Renal cortical epithelial cell (primary cell): ENCODE measurements at places on chromosomes 11 and 22.

DNA sequence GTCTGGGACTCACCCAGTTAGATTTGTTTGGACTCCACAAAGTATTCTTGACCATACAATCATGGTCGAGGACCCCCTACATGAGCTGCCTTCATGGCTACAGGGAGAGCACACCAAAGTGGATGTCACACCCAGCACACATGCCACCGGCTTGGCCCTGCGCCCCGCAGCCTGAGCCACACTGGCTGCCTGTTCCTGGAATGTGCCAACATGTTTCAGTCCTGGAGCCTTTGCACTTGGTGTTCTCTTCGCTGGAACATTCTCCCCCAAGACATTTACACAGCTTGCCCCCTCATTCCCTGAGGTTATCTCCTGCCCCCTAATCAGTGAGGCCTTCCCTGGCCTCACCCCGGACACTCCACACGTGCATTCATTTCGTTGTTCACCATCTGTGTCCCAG lies 46.0 kb downstream of the PPARA start:
- no peak for DNase-seq

DNA sequence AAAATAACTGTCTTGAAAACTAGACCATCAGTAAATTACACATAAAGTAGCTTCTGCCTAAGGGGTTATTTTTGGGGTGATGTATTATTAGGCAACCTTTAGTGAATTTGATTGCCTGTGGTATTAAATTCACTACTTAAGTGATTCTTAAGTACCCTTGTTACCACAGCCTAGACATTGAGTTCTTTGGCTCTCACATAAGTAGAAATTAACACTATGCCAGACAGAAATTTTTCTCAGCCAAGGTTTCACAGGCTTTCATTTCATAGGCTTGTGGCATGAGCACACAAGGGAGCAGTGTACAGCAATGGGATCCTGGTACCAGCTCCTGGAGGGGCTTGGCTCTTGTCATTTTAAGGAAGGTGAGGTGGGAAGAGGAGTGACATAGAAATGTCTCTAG lies 218.5 kb downstream of the AASDHPPT start:
- no peak for DNase-seq

- no peak for DNase-seq
Measured at GRCh38 chr11:23944923-23945322, 551.9 kb upstream of the LUZP2 start.

- no peak for DNase-seq
Measured at GRCh38 chr11:43585877-43586608, 94.5 kb upstream of the HSD17B12 start.

DNA sequence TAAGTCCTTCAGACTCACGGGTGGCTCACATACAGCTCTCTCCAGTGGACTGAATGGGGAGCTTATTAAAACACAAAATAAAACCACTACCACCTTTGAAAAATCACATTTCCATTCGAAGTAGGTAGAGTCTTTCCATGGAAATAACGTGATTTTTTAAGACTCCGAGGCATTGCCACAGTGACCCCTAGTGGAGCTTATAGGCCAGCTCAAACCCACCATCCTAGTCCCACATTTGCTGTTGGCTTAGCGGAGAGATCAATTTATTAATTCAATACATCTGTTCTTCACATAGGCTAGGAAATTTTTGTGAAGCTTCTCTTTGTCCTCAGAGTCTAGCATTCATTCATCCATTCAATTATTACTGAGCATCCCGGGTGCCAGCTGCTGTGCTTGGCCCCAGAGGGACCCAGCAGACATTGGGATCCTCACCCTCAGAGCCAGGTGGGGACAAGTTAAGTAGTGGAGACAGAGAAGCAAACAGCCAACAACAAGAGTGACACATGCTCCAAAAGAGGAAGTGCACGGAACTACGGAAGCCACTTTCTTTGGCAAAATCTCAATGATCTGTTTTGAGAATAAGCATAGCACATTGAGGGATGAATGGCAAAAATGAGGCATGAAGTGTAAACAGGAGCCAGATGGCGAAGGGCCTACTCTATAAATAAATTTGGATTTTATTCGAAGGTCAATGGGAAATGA lies 10.2 kb upstream of the P4HA3 start:
- DNase-seq: peak; percentile 21

DNA sequence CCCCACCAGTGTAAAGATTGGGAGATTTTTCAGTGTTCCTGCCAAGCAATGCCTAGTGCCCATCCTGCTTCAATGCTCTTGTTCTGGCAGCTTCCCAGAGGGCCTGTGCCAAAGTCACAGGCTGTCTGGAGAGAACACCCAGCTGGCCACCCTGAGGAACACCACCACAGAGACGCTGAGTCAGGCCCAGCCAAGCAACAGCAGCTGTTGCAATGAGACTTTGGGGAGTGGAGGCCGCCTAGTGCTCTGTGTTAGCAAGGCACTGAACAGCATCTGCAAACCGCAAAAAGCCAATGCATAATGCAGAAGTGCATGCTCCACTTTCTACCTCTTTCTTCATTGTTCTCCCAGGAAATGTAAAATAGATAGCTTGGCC lies 168.1 kb downstream of the NXPE2 start:
- DNase-seq: no peak

DNA sequence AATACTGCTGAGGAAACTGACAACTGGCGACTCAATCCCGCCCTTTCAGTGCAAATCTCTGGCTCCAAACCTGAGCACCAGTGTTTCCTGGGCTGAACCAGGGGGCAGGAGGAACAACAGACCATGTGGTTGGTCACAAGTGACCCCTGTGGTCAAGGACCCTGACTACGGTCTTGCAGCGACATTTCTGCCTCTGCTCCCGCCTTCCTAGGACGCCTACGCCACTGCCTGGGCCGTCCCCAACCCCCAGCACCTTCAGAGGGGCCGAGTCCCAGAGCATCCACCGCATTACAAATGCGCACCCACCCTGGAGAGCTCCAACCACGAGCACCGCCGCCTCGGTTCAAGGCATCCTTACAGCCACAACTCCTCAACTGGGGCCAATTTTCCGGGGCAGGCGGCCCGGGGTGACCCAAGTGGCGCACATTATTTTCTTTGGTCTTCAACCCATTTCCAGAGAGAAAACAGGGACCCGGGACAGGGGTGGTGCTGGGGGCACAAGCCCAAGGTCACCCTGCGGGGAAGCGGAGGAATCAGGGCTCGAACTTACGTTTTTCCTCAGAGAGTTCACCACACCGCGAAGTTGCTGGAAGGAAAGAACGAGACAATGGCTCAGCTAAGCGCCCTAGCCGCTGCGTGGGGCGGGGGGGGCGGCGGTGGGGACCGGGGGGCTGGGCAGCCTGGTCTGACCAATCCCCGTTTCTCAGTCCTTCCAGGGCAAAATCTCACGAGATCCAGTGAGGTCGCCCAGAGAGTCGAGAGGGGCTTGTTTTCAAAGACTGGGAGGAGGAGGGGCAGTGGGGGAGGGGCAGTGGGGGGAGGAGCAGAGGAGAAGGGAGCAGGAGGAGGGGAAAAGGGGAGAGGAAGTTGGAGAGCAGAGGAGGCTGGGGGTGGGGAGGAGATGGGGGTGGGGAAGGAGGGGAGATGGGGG lies 1.8 kb downstream of the PRAME start:
- no peak for DNase-seq

DNA sequence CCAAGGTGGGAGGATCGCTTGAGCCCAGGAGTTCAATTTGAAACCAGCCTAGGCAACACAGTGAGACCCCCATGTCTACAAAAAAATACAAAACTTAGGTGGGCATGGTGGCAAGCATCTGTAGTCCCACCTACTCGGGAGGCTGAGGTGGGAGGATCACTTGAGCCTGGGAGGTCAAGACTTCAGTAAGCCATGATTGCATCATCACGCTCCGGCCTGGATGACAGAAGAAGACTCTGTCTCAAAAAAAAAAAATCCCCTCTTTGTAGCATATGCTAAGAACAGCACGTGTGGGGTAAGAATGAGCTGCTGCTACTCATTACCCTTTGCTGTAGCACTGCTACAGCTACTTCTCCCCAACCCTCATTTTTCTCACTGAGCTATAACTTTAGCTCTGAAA lies 14.5 kb downstream of the UBE4A start:
- no peak for DNase-seq

- no peak for DNase-seq
Measured at GRCh38 chr11:65883786-65884715, 4.2 kb downstream of the FIBP start.

DNA sequence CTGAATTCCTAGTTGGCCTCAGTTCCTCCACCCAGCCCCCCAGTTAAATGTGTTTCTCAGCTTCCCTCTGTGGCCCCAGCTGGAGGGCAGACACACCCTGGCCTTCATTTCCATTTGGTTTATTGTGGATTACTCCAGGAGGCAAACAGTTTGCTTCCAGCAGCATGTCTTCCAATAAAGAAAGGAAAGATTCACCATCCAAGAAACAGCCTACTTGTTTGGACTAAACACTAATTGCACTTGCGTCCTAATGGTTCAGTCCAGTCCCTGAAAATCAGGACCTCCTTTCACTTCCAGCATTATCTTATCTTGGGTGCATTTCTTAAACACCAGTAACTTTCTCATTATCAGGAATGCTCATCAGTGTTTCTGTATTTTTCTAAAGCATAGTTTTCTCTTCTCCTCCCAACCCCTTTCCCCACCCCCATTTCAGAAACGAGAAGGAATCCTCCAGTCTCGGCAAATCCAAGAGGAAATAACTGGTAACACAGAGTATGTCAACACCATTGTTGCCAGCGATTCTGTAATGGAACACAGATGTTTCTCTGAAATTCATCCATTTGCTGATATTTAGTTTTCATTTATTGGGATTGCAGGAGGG lies 130.9 kb downstream of the PARVA start:
- no peak for DNase-seq

DNA sequence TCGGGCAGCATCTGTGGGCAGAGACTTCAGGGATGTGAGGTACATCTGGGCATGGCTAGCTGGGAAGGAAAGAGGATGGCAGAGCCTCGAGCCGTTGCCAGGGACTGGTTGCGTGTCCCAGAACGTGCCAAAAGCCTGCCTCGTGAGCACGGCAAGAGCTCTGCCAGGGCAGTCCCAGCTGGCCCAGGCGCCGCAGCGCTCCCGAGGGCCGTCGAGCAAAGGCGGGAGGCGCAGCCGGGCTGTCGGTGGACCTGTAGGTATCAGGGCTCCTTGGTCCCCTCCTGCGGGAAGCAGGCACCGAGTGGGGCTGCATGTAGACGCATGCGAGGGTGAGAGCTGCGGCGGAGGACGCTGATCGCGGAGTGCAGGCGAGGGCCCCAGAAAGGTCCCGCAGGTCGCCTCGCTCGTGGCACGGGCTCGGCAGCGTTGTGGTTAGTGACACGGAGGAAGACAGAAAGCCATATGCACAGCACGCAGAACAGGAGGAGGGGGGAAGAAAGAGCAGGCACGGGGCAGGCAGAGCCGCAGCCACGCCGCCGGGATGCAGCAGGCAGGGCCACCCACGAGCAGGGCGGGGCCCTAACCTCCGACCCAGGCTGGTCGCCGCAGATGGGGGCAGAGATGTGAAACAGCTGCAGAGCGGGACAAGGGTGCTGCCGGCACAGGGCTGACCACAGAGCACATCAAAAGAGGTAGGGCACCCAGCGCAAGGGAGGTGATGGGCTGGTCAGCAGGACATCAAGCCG lies 18.0 kb downstream of the LSP1 start:
- no peak for DNase-seq

- DNase-seq: no peak
Measured at GRCh38 chr11:88266919-88267318, 70.6 kb downstream of the CTSC start.

GRCh38 chr11:64339754-64340408 lies at the start of gene CCDC88B:
CCDC88B (plus strand) TSS chr11:64340204; CDS start chr11:64340267, 63 bp downstream.
- DNase-seq: no peak

GRCh38 chr11:19658344-19658743 lies 54.3 kb upstream of the NAV2 start:
- peak; percentile 16 for DNase-seq

GRCh38 chr11:43649501-43649900 lies 31.0 kb upstream of the HSD17B12 start:
- DNase-seq: no peak

DNA sequence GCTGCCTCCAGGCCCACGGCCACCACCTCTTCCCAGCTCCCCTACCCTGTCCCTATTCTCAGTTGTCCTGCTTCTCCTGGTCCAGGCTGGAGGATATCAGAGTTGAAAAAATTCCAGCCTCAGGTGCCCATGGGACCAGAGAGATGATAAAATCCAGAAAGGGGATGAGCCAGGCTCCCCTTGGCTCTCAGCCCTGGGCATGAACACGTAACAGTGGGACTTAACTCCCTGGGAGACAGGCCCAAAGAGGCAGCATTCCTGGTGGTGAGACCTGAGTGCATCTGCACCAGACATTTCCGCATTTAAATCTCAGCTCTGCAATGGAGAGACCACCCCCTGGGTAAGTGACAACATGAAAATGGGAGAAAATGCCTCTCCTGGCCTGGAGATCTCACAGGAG lies 10.4 kb upstream of the SLC39A13 start:
- no peak for DNase-seq

- peak; percentile 99 for DNase-seq
Measured at GRCh38 chr11:69541501-69542313, 60.2 kb downstream of the LINC01488 start.

GRCh38 chr11:93608364-93608763 lies 53.1 kb upstream of the CEP295 start:
- no peak for DNase-seq

GRCh38 chr11:77672264-77672663 lies 34.7 kb upstream of the CLNS1A start:
- peak; percentile 79 for DNase-seq

DNA sequence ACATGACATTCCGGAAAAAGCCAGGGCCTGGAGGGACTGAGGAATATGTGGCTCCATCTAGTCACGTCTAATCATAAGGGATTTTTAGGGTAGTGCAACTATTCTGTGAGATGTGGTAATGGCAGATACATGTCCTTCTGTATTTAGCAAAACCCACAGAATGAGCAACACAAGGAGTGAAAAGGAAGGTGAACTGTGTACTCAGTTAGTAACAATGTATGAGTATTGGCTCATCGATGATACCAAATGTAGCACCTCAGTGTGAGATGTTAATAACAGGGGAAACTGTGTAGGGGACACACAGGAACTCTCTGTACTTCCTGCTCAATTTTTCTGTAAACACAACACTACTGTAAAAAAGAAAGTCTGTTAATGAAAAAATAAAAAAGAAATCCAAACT lies 42.0 kb upstream of the CARS1 start:
- DNase-seq: no peak

DNA sequence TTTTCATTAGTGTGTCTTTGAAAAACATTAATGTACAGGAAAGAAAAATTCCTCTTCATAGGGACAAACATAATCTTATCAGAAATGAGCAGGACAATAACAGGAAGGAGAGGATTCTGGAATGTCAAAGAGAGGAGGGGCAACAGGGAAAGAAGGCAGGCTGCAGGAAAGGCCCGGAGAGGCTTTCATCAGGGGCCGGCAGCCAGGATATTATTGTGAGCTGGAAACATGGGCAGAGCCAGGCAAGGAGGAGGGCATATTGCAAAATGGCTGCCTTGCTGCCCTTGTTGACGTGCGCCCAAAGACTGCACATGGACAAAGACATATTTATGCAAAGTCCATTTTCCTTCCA lies 433.7 kb downstream of the ETS1 start:
- no peak for DNase-seq

- no peak for DNase-seq
Measured at GRCh38 chr11:76120513-76121101, 85.7 kb downstream of the WNT11 start.

GRCh38 chr22:50569896-50570535 lies 7.3 kb upstream of the SYCE3 start:
- peak; percentile 61 for DNase-seq
